Activated CD4-positive, alpha-beta memory T cell treated with anti-CD3 and anti-CD28 coated beads for 36 hours (primary cell): ENCODE measurements at places on chromosomes 4 and X.

GRCh38 chrX:129631849-129632248 lies 22.9 kb downstream of the APLN start:
- no peak for DNase-seq

- no peak for DNase-seq
Measured at GRCh38 chrX:24619647-24620046, 27.5 kb downstream of the PCYT1B start.

DNA sequence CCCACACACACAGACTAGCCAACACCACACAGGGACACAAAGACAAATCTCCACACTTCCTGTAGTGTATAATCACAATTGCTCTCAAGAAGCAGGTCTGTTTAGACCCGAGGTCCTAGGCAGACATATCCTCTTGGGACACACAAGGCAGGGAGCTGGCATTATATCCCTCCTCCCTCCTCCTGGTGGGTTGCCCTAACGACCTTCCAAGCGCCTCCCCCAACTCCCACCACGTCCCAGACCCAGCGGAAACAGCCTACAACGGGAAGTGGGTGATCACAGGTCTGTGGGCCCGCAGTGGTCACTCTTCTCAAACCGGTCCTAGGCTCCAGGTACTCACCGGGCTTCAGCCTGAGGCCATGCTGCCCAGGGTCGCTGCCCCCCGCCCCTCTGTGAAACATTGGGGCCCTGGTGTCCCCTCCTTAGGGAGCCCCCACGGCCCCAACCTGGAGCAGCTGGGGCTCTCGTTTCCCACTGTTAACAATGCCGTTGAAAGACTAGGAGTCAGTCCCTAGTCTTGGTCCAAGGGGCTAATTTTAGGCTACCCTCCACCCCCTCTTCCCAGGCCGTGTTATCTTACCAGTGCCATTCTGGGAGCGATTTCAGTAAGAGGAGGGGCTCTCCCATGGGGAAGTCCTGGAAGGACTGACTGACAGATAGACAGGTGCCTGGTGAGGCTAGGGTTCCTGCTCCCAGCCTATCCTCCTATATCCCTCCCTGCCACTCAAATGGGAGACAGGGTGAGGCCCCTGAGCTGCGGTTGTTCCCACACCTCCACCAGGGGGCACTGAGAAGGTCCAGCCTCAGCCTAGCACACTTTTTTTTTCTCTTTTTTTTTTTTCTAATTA lies at the start of gene ASB12:
Gene ASB12, minus strand, starts transcription at position 485 of the 848 bp plus-strand sequence. CDS start 4,957 bp downstream, outside the sequence.
- DNase-seq, result no peak

DNA sequence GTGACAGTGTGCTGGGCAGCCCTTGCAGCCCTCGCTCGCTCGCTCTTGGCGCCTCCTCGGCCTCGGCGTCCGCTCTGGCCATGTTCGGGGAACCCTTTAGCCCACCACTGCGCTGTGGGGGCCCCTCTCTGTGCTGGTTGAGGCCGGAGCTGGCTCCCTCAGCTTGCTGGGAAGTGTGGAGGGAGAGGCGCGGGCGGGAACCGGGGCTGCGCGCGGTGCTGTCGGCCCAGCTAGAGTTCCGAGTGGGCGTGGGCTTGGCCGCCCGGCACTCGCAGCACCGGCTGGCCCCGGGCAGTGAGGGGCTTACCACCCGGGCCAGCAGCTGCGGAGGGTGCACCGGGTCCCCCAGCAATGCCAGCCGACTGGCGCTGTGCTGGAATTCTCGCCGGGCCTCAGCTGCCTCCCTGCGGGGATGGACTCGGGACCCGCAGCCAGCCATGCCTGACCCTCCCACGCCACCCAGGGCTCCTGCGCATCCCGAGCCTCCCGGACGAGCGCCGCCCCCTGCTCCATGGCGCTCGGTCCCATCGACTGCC lies 770.1 kb upstream of the GALNTL6 start:
- no peak for DNase-seq

DNA sequence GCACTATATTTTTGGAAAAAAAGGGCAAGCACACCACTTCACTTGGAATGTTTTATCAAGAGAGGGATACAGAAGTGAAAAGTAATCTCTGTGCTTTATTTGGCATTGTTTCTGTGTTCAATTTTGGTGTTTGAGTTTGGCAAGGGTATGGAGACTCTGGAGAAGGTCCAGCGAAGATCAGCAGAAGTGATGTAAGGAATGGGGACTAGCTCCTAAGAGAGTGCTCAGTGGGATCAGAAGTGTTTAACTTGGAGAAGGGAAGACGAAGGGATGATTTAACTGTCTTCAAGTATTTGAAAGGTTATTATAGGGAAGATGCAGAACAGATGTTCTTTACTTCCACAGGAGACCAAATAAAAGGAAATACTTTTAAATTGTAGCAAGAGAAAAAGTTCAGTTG lies 74.3 kb downstream of the CFAP299 start:
- DNase-seq, result no peak

GRCh38 chr4:144649646-144650045 lies 3.7 kb downstream of the HHIP start:
- DNase-seq, result no peak

DNA sequence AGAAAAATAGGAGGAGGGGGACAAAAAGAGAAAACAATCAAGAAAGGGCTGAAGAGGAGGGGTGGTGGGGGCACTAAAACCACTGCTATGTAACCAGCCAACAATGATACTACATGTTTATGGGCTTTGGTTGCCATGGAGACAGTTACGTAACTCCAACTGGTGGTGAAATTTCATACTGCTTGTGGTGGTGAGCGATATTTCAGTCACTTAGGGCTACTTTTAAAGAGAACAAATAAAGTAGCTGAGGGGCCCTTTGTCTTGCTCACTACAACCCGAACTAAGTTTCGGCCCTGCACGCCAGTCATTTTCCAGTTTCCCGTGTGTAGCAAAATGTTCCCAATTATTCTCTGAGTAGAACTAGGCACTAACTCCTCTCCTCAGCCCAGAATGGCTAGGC lies 275.2 kb upstream of the EDA2R start:
- DNase-seq, result no peak

GRCh38 chr4:124331781-124332180 lies 380.8 kb downstream of the ANKRD50 start:
- DNase-seq, result no peak

GRCh38 chrX:48737940-48738339 lies 23.6 kb upstream of the GLOD5 start:
- DNase-seq, result no peak

- DNase-seq, result no peak
Measured at GRCh38 chr4:89733946-89734345, 103.0 kb downstream of the SNCA start.

GRCh38 chr4:145723336-145723735 lies 43.4 kb downstream of the C4orf51 start:
- DNase-seq, result no peak

DNA sequence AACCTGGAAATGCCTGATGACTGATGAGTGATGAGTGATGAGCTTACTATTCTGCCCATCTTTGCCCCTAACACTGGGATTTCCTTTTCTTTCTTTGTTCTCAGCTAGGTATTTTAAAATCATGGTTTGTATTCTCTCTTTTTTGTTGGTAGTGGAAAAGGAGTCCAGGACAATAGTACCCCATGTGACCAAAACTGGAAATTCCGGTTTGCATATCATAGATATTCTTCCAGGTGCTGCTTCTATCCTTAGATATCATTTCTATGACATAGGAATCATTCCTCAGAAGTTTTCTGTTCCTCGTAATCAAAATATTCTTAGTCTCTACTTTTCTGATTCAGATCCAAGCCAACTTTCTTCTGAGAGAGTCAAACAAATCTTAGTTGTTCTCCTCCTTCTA lies 320.5 kb upstream of the TET2 start:
- DNase-seq, result no peak

GRCh38 chr4:102535398-102536082 lies 34.4 kb downstream of the NFKB1 start:
- DNase-seq, result no peak

- DNase-seq, result no peak
Measured at GRCh38 chr4:83115656-83116285, 1.2 kb upstream of the PLAC8 start.

- no peak for DNase-seq
Measured at GRCh38 chr4:72358483-72358882, 210.5 kb downstream of the ADAMTS3 start.

- no peak for DNase-seq
Measured at GRCh38 chrX:1111601-1112300, 100.7 kb downstream of the CRLF2 start.

GRCh38 chr4:123449780-123450179 lies 53.2 kb downstream of the SPRY1 start:
- DNase-seq, result no peak

GRCh38 chrX:84123585-84123984 lies 64.4 kb downstream of the RPS6KA6 start:
- no peak for DNase-seq

GRCh38 chrX:105460376-105460775 lies 239.9 kb upstream of the TEX13A start:
- DNase-seq, result no peak

DNA sequence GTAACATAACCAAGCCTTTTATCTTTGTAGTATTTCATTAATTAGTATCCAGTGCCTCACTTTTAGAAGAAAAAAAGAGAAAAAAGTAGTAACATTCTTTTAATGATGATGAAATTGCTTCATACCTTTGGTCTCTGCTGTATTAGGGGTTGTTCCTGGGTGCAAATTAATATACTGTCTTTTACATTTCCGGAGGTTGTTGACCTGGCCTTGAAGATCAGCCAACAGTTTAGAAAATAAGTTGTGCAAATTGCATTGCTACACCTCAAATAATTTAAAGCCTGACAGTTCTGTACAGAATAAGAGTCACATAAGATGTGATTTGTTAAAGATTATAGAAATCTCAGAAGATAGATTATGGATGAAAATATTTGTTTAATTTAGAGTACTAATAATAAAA lies 3.8 kb downstream of the NFKB1 start:
- DNase-seq, result no peak

GRCh38 chrX:30618160-30618765 lies 35.0 kb upstream of the GK start:
- DNase-seq, result no peak

DNA sequence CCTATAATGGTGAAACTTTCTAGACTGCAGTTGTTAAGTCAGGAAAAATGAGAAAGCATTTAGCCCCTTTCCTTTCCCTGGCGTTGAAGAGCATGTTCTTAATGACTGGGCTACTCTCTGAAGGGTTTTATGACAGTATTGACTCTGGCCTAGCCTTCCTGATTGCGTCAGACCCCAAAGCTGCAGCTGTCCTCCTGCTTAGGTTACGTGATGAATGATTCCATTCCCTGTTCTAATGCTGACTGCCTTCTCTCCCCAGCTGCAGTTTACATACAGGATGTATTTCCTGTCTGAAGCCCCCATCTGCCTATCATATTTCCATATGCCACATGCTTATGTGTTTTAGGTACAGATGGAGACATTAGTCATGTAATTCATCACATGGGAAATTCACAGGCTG lies 105.8 kb upstream of the EGFL6 start:
- DNase-seq, result no peak

DNA sequence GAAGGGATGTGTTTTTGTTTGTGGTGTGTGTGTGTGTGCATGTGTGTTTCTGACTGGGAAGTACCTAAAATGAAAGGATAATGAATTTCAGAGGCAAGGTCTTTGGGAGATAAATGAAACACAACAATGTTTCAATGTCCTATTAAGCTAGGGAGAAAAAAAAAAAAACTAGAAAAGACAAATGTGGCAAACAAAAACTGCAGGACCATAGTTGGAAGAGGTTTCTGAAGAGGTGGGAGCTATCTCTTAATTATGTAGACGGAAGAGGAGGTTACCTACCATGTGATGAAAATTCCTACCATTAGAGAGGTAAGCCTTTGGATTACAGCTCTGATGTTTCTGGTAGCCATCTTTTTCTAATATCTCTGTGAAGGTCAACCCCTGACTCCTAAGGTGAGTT lies at the start of gene TRPC5OS:
Gene TRPC5OS, plus strand, starts transcription at position 301 of the 400 bp plus-strand sequence. CDS start 25,669 bp downstream, outside the sequence.
- no peak for DNase-seq

GRCh38 chr4:68074397-68074796 lies 55.3 kb downstream of the TMPRSS11F start:
- DNase-seq, result no peak

GRCh38 chrX:20451929-20452328 lies 185.2 kb upstream of the RPS6KA3 start:
- no peak for DNase-seq

DNA sequence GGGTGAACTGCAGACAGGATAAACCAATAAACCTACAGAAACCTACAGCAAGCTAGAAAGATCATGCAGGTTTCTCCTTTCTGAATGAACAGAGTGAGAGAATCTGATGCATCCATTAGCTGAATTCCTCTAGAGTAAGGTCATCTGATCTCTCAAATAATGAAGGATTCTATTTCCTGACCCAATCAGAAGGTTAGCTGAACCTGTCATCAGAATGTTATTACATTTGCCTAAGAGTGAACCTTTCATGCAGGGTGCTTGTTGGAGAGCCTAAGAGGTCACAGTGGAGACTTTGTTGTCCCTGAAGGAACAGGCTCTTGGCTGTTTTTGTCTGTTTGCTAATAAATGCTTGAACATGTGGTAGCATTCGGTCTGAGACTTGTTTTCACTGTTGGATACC lies 24.0 kb downstream of the MEPE start:
- DNase-seq, result no peak

GRCh38 chr4:988726-989721 lies 2.2 kb downstream of the IDUA start:
- DNase-seq, result no peak

GRCh38 chrX:136255541-136255940 lies 4.3 kb upstream of the MAP7D3 start:
- no peak for DNase-seq

DNA sequence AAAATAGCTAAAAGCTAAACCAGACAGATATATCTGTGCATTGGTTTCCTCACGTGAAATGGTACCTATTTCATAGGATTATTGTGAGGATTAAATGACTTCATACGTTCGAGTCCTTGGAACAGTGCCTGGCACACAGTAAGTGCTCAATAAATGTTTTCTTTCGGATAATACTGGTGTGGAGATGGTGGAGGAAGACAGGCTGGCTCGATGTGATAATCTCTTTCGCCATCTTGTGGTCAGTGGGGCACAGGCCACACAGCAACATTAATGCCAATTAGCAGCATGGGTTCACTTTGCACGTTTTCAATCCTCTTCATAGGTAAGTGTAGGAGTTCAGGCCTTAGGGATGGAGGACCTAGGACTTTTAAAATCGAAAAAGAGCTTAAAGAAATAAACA lies 9.3 kb downstream of the PAGE4 start:
- peak; percentile 11 for DNase-seq

DNA sequence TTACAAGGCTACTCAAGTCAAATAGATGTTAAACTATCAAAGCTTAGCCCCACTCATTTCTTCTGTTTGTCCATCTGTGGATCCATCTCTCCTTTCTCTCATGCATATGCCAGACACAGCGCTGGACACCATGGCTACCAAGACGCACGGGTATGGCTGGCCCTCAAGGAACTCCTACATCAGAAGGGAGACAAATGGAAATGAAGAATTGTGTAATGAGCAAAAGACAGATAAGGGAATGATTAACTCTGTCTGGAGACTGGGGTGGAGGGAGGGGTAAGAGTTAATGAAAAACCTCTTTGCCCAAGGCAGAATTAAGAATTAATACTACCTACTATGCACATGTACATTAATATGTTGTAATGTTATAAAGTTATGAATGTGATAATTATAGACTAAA lies 88.1 kb downstream of the MGST2 start:
- DNase-seq, result no peak

- no peak for DNase-seq
Measured at GRCh38 chrX:20989361-20989760, 384.9 kb upstream of the CNKSR2 start.

GRCh38 chrX:16807976-16808542 lies 21.8 kb downstream of the TXLNG start:
- no peak for DNase-seq
